ENCODE measurements at places on chromosomes 1 and 21.

DNA sequence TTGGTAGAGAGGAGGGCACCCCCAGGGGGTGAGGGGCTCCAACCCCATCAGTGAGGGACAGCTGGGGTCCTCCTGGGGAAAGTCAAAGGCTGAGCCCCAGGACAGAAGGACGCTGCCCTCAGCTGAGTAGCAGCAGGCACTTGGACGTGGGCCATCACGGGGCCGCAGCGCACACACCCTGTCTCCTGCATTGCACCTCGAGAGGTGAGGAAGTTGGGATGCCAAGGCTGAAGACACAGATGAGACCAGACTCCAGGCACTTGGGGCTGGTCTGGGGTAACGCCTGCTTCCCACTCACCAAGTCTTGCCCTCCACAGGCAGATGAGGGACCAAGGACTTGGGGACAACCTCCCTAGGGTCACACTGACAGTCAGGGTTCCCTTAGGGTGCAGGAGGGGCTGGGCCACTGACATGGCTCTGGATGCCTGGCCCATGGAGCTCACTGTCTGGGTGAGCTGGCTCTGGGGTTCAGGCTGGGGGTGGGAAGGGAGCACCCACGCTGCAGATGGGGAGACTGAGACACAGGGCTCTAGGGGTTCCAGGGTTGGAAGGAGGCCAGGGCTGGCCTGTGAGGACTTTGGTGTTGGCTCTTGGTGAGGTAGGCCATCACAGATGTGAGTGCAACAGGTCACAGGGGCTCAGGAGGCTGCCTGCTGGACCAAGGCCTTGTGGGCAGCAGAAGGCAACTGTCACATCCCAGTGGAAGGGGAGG, 16.6 kb upstream of the ZNF678 start:
- DNase-seq = no peak

GRCh38 chr1:77170687-77171086, 48.5 kb downstream of the PIGK start:
- no peak for DNase-seq

- no peak for DNase-seq
Measured at GRCh38 chr21:38303300-38303699, 46.5 kb downstream of the KCNJ15 start.

GRCh38 chr1:213852107-213852506, 135.7 kb upstream of the PROX1 start:
- no peak for DNase-seq

- no peak for DNase-seq
Measured at GRCh38 chr21:34348890-34349519, 14.8 kb upstream of the KCNE2 start.

DNA sequence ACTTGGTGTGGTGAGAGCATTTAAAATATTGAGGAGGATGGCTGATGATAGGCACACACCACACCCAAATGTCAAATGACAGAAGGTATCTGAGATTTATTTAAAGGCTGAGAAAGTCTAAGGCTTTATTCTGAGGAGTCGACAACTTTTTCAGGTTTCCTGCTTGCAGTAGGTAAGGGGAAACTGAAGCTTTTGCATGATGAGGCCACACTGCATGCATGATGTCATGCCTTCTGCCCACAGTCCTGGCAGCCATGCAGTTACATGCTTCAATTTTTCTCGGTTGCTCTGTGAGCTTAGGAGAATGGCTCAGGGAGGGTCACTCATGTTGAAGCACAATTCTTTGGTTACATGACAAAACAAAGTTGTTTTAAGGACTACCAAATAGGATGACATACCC, 7.0 kb downstream of the OSCP1 start:
- DNase-seq = no peak
